Mesothelial cell of epicardium (in vitro differentiated cells): ENCODE measurements at places on chromosomes 7 and 10. TPM values are rescaled to one million over a fixed set of nuclear protein-coding genes. Genes with fewer than 3 reads are reported as not detected.

- peaks cover 20% of the 10 kb centered on the region for H3K4me1 ChIP-seq
- no peak overlapping the region for H3K27ac ChIP-seq
- peaks cover 6% of the 10 kb centered on the region for H3K36me3 ChIP-seq
- H3K4me3 ChIP-seq: no peak overlapping the region
- H3K27me3 ChIP-seq: no peaks in the 10 kb centered on the region
These were observed 149.9 kb downstream of the NEURL1 start for GRCh38 chr10:103643381-103643780.

C10orf105 gene
- 0.11 to 0.25 TPM (median 0.18 TPM) in 3 replicates for total RNA-seq

RARRES2 gene
- total RNA-seq: 24.9 to 26.4 TPM (median 26.2 TPM) in 3 replicates

CTAGE8 gene
- 4.5 to 6.4 TPM (median 6.2 TPM) in 3 replicates for total RNA-seq
